Activated CD4-positive, alpha-beta T cell treated with anti-CD3 and anti-CD28 coated beads, Interleukin-2, amount 50 U/mL, for 4 hours (primary cell): ENCODE measurements at places on chromosomes 3 and 15.

GRCh38 chr3:45932112-45932511 is 11.2 kb upstream of the CXCR6 start:
- DNase-seq, result no peak

- DNase-seq, result no peak
These were observed 219.3 kb upstream of the KBTBD8 start for GRCh38 chr3:66778777-66779176.

- no peak for DNase-seq
These were observed 412.9 kb downstream of the TIGIT start for GRCh38 chr3:114706591-114707232.

DNA sequence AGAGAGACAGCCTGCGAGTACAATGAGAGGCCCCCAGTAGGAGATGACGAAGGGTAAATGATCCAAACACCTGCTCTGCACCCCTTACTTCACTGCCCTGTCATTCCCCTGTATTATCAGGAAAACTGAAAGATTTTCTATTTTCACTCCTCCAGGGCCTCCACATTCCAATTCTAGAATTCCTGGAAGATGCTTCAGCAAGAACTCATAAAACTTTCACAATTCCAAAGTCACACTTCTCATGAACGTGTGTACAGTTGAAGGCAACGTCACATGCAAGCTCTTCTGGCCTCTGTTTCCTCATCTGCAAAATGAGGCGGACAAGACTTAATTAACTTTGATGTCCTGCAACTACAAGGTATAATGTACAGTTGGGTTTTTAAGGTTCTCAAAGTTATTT is 62.8 kb upstream of the SPATA12 start:
- DNase-seq, result no peak

GRCh38 chr3:194672876-194673275 is 885 bp upstream of the LSG1 start:
- no peak for DNase-seq

- no peak for DNase-seq
These were observed 15.4 kb upstream of the VPS8 start for GRCh38 chr3:184796551-184796950.

- DNase-seq, result no peak
These were observed 317.1 kb downstream of the ZIC4 start for GRCh38 chr3:147089286-147089685.

GRCh38 chr15:67076147-67076843 is 10.9 kb downstream of the SMAD3 start:
- peak; percentile 42 for DNase-seq
